ENCODE measurements at places on chromosomes 16 and 17. TPM values are rescaled to one million over a fixed set of nuclear protein-coding genes. Genes with fewer than 3 reads are reported as not detected.

COL1A1 gene
- 14.8 TPM for total RNA-seq

GLTPD2 gene
- not detected for total RNA-seq

DLX4 gene
- total RNA-seq, result 0.49 TPM

TRPV3 gene
- 2.1 TPM for total RNA-seq

BRICD5 gene
- 31.2 TPM for total RNA-seq

SLC16A11 gene
- total RNA-seq, result not detected

EPN3 gene
- 0.11 TPM for total RNA-seq

ZNF597 gene
- 2.2 TPM for total RNA-seq

CLEC10A gene
- total RNA-seq, result not detected

TBC1D3G gene
- total RNA-seq, result not detected

ATXN2L gene
- 272 TPM for total RNA-seq

CSH2 gene
- total RNA-seq, result not detected

ZNF205 gene
- 21.1 TPM for total RNA-seq

NUBP1 gene
- total RNA-seq, result 38.6 TPM

PLK1 gene
- 108 TPM for total RNA-seq

CD300E gene
- not detected for total RNA-seq

SRL gene
- 0.32 TPM for total RNA-seq

FAM20A gene
- total RNA-seq, result 0.86 TPM

GRCh38 chr16:83298541-83298940 is 509.2 kb upstream of the HSBP1 start:
- no peak for DNase-seq

DNA sequence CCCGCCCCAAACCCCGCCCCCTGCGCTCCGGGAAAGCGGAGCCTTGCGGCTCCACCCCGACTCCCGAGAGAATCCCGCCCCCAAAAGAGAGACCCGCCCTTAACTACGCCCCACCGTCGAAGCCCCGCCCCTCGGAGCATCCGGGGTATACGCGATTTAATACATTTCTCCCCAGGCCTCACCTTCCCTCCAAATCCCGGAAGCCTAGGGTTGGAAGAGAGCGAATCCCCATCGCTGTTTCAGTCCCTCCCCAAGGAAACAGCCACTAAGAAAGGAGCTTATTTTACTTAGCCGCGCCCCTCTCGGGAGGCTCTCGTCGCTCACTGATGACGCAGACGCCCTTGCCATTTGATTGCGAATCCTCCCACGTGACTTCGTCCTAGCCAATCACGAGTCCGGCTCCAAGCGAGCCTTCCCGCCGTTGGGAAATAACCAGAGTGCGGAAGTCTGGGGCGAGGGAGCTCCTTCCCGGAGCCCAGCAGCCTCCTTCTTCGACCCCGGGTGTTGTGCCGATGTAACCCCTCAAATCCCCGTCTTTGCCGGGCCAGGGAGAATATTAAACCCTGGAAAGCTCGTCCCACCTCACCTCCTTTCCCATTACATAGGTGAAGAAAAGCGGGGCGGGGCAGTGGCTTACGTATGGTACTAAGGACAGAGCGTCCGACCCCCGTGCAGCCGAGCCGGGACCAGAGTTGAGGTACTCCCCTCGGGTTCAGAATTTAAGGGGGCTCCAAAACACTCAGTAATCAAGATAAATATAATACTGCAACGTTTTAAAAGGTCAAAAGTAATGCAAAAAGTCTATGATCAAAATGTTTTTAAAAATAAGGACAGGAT is 461 bp upstream of the FDXR start:
- peak; percentile 97 for DNase-seq

GRCh38 chr17:20085283-20085845 is 76.2 kb downstream of the SPECC1 start:
- DNase-seq, result no peak

GRCh38 chr16:67040906-67041305 is 12.0 kb downstream of the CBFB start:
- no peak for DNase-seq

- no peak for DNase-seq
Observed at GRCh38 chr16:14186795-14187221, 115.7 kb downstream of the MRTFB start.

DNA sequence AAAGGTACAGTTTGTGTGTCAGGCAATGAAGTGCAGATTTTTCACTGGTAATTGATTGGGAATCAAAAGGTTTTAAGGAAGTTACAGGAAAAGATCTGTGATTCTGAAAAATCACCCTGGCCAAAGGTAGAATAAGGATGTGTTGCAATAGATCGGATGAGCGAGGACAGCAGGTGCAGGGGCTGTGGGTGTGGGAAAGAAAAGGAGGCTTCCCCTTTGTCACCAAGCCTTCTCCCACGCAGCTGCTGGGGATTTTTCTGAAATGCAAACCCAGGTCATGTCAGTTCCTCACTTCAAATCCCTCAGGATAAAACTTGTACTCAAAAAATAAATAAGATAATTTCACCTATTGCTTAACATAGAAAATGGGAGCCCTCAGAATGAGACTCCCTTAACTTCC is 47.9 kb upstream of the ARHGAP17 start:
- DNase-seq, result no peak

DNA sequence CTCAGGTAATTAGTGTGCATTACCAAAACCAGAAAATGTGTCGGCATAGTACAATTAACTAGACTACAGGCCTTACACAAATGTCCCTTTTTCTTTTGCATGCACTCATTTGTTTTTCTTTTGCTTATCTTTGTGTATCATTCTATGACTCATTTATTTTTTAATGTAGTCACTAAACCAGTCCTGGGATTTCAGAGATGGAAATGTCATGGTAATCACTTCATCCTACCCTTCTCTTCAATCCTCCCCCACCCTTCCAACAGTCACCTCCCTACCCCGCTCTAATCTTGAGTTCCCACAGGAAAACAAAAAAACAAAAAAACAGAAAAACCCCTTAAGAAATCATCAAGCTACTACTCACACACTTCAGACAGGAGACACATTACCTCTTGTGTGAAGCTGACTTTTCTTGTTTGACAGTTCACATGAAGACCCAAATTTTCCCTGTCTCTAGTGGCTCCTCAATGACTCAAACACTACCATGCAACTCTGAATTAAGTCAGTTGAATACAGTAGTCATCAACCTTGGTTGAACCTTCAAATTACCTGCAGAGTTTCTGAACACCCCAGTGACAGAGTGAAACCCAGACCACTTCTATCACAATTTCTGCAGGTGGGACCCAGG is 242.4 kb upstream of the SALL1 start:
- no peak for DNase-seq

GRCh38 chr16:66850115-66850815 is 6.1 kb downstream of the CA7 start:
- DNase-seq, result no peak

GRCh38 chr16:55628306-55628968 is 27.4 kb upstream of the SLC6A2 start:
- DNase-seq, result no peak

GRCh38 chr17:62653002-62653825 is 25.7 kb downstream of the MRC2 start:
- peak; percentile 64 for DNase-seq

- no peak for DNase-seq
Observed at GRCh38 chr16:59249011-59249410, 514.9 kb upstream of the GOT2 start.

DNA sequence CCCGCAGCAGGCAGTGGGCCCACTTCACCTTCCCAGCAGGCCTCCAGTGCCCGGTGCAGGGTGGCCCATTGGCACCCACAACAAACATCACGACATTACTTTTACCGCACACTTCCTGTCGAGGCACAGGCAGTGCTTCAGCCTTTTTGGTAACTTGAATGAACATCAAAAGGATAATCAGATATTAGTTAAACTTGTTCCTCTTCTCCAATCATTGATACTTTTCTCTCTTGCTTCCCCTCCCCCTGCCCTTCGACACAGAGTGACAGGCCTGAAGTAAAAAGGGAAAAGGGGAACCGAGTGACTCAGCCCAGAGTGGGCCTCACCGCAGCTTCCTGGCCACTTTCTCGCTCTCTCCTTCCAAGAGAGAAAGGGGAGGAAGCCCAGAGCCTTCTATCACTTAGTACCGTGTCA is 507.0 kb downstream of the MAF start:
- DNase-seq, result no peak

- no peak for DNase-seq
Observed at GRCh38 chr16:3669082-3669481, 14.6 kb downstream of the DNASE1 start.

DNA sequence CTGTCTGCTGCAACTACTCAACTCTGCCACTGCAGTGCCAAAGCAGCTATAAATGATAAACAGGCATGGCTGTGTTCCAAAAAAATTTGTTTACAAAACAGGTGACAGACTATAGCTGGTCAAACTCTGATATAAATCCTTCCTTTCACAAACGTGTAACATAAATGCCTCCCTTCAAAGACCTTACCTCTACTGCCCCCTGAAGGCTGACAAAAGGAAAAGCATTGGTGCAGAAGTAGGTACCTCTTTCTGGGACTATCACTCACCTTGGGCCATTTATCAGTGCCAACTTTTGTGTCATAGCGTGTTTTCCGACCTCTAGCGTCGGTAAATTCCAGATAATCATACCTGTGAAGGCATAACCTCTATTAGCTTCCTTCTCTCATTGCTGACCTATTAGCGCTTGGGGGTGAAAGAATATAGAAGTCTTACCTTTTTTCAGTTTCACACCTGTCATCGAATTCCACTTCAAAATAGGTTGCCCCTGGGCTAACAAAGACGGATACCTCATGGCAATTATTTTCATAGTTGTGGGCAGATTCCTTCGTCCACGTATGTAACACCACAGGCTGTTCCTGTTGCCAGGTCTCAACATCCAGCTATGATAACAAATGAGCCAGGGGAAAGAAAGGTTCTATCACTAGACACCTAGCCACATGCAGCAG is 67.9 kb downstream of the ZZEF1 start:
- DNase-seq, result no peak

DNA sequence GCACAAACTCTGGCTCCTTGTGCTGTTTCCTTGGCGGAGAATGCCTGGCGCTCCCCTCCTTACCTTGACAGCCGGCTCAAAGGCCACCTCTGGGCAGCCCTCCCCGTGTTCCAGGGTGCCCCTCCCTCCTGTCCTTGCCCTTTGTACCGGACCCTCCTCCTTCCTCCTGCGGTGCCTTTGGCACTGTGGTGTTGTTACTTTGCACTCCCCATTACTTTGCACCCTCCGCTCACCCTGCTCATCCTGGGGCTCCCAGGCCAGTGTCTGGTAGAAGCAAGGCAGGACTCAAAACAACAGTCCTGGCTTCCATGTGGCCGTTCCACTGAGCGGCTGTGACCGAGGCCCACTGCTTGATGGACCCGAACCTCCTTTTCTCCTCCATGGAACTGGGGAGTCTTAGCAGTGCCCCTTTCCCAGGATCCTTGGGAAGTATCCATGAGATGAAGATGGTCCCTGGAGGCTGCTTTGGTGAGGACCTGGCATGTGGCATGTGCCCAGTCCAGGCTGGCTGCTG is 147.8 kb downstream of the CMIP start:
- no peak for DNase-seq

- no peak for DNase-seq
Observed at GRCh38 chr16:64153718-64154117, 968.1 kb downstream of the CDH11 start.

DNA sequence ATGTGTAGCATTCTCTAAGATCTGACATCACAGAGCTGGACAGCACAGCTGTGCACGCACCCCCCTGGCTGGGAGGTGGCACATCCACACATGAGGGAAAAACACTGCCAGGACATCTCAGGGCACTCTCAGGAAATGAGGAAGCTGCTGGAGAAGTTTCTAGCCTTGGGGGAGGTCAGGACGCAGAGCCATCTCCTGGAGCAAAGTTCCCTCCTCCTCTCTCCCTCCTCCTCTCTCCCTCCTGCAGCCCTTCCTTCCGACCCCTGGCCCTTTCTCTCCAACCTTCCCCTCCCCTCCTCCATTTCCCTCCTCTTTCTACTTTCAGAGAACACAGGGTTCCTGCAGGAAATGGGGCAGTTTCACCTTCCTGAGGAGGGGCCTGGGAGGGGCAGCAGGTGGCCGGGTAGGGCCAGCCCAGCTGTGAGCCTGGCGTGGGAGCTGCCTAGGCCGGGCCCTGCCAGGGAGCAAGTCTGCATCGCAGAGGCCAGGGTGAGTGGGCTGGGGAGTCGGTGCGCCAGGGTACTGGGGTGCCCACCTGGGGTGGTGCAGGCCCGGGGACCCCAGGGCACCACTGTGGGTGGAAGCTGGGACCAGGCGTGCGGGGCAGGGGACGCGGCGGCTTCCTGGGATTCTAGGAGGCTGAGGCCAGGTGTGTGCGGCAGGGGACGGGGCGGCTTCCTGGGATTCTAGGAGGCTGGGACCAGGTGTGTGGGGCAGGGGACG is at the start of gene DPEP1:
Gene DPEP1, plus strand, starts transcription at position 412 of the 723 bp plus-strand sequence. CDS start 16,769 bp downstream, outside the sequence.
- no peak for DNase-seq

- no peak for DNase-seq
Observed at GRCh38 chr16:74846714-74847113, 72.1 kb upstream of the FA2H start.

DNA sequence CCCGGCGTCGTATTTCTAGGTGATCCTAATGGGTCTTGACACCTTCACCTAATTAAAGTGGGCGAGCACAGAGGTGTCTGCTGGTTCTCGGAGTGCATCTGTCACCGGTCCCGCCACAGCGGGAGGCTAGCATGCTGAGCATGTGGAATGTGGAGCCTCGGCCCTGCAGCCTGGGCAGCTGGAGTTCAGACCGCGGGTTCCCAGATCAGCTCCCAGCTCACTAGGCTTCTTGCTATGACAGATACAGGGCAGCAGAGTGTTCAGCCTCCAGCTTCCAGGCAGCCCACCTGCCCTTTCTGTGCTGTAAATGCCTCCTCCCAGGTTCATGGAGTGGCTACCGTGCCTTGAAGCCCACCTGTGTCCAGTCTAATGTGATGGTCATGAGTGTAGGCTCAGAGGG is 166.7 kb downstream of the CPPED1 start:
- DNase-seq, result no peak

DNA sequence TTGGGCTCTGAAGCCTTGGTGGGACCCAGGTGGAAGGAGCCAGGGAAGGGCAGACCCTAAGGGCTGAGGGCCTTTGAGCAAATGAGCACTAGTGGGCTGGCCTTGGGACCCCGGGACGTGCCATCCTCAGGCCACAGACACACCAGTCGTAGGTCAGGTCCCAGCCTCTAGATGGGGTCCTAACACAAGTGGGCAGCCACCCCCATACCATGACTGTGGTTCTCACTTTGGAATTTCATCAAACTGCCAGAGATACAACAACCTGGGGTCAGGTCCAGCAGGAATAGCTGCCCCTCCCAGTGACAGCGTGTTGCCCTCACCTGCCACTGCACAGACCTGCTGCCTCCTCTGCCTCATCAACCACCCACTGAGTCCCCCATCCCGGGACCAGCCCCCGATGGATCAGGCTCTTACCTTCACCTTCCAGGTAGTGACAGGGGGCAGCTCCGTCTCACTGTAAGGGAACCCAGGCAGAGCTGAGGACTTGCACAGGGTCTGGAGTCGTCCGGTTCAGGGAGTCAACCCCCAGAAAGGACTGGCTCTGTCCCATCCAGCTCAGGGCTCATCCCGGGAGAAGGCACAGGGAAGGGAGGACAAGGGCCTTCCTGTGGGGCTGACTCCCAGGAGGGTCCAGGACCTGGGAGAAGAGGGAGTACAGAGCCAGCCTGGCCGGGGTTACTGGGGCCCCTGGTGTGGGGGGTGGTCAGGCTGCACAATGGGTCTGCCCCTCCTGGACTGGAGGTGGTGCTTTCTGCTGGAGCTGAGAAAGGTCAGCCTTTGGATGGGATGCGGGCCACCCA is 40.0 kb downstream of the LGALS9 start:
- DNase-seq, result no peak

- DNase-seq, result no peak
Observed at GRCh38 chr16:11672206-11673090, 4.2 kb downstream of the SNN start.

- no peak for DNase-seq
Observed at GRCh38 chr17:30495586-30495985, 18.4 kb downstream of the GOSR1 start.

Measured in neural crest cell (in vitro differentiated cells).